Mesangial cell (primary cell): ENCODE measurements at places on chromosomes 2 and 18. TPM values are rescaled to one million over a fixed set of nuclear protein-coding genes. Genes with fewer than 3 reads are reported as not detected.

Gene TUBA4A
- total RNA-seq, result 36.1 and 129 TPM in 2 replicates

Gene EFHD1
- total RNA-seq, result 3.7 and 13.8 TPM in 2 replicates

Gene SOCS6
- total RNA-seq, result 13.5 and 13.6 TPM in 2 replicates

Gene TSPYL6
- not detected in 2 replicates for total RNA-seq

Gene WDPCP
- total RNA-seq, result 4.7 TPM in 2 replicates

Gene SERPINB10
- total RNA-seq, result not detected in 2 replicates

Gene IMPACT
- 12.5 and 19.5 TPM in 2 replicates for total RNA-seq

Gene HOXD8
- 10.8 and 16.0 TPM in 2 replicates for total RNA-seq

Gene NAT8
- total RNA-seq, result not detected in 2 replicates

Gene ZNF804A
- 0.16 and 0.51 TPM in 2 replicates for total RNA-seq

Gene INO80D
- total RNA-seq, result 6.0 and 8.0 TPM in 2 replicates
